ENCODE measurements at places on chromosomes 12 and 14.
A peak's percentile ranks its signal among the peaks of the same experiment; 100 is the strongest.

- no peak for DNase-seq
These were observed 301.7 kb downstream of the GALC start for GRCh38 chr14:87691042-87691881.

GRCh38 chr14:105537580-105538474 is 11.4 kb downstream of the TMEM121 start:
- no peak for DNase-seq

- peak; percentile 66 for DNase-seq
These were observed 286.6 kb upstream of the RGS6 start for GRCh38 chr14:71645656-71646055.

DNA sequence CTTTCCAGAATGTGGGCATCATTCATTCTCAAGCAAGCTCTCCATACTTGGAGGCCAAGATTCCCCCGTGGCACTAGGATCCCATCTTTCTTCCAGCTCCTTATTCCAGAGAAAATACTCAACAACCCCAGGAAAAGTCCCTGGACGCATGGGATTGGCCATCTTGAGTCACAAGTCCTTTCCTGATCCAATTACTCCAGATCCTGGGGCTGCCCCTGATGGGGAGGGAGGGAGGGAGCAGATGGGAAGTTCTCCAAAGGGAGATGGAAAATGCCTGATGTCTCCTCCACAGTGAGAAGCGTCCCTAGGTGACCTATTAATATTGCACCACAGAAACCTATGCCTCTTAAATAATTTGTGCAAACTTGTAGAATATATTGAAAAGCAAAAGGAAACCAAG is 12.4 kb upstream of the KCNK13 start:
- peak; percentile 4 for DNase-seq

DNA sequence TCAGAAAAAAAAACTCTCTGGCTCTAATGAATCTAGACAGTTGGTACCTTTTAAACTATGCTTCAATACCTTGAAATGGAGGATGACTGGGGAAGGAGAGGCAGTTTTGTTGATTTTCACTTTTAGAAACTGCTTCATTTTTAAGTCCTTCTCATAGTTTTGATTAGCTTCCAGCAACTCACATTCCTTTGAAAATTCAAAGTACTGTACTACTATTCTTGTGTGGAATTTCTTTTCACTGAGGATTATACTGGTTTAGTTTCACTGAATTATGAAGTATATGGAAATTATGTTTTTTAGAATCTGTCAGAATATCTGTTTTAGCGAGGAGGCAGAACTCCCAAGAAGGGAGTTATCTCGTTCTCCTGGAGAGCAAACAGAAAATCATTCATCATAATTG is 116.3 kb downstream of the TGFB3 start:
- DNase-seq = no peak

GRCh38 chr14:87049950-87050349 is 943.0 kb downstream of the GALC start:
- peak; percentile 56 for DNase-seq

DNA sequence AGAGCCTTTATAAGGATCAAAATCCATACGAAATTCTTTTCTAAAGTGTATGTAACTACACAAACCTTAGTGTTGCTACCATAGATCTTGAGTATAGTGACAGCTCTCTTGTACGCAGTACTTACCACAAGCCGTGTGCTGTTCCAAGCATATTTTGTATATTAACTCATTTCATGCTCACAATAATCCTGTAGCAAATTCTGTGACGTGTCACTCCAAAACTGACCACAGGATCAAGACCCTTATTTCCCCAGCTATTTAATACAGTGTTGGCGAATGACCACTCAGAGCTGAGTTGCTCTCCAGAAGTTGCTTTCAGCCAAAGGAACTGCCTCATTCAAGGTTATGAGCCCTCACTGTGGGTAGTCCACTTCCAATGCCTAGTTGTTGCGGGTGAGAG is 169.8 kb downstream of the BTG1 start:
- DNase-seq = no peak

DNA sequence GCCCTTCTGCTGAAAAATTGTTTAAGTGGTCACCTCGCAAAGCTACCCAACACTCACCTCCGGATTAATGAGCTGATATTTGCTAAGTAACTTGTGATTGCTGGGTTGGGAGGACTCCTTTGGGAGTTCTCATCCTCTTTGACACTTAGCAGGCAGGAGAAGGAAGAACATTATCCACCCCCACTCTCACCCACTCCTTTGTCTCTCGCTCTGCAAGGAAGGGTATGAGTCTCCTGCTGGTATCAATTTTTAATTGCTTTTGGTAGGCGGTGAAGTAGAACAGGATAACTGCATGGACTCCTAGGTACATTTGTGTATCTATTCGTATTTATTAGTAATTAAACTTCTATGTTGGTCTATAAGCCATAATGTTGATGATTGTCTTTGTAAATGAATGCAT is 6.9 kb upstream of the ABHD12B start:
- no peak for DNase-seq

DNA sequence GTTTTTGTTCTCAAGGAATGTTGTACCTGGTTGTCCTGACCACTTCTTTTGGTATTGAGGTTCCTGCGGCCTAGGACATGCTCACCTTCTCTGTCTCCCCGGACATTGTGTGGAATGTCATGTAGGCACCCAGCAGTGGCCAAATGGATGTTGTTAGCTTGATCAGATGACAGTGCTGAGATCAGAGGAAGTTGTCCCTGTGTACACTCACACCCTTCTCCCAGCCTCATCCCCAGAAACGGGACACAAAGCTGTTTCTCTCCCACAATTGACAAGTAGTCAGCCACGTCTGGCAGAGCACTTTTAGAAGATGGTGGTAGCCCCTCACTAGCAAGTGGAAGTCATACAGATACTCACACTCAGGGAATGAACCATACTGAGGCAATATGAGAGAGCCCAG is 3.0 kb downstream of the PLEKHH1 start:
- DNase-seq = no peak

GRCh38 chr14:37594238-37594970 is 645 bp downstream of the FOXA1 start:
- DNase-seq = peak; percentile 75
